AG09309 (cell line): ENCODE measurements at places on chromosomes 2 and 18.

GRCh38 chr2:98828793-98829371, 98.0 kb upstream of the MGAT4A start:
- DNase-seq = no peak

GRCh38 chr2:217746808-217747207, 256.0 kb downstream of the TNS1 start:
- DNase-seq = no peak

- DNase-seq = peak; percentile 77
Observed at GRCh38 chr2:228658998-228659397, 477.5 kb upstream of the SPHKAP start.

- DNase-seq = no peak
Observed at GRCh38 chr2:36572719-36573059, 25.3 kb downstream of the FEZ2 start.

GRCh38 chr2:108384662-108385393, 7.1 kb downstream of the SULT1C4 start:
- DNase-seq = no peak

DNA sequence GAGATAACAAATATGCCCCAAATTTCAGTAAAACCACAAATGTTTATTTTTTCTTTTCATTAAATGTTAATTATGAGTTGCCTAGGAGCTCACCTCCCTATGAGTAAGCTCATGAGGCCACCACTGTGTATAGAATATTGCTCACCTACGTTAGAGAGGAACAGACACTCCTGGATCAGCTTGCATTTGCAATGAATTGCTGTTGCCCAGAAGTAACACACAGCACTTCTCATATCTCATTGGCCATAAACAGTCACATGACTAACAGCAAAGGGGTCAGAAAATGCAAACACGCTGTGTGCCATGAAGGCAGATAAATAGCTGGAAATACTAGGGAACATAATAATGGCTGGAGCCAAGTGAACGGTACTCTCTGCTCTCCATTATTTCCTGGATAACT, 89.0 kb upstream of the GALNT5 start:
- DNase-seq = no peak

DNA sequence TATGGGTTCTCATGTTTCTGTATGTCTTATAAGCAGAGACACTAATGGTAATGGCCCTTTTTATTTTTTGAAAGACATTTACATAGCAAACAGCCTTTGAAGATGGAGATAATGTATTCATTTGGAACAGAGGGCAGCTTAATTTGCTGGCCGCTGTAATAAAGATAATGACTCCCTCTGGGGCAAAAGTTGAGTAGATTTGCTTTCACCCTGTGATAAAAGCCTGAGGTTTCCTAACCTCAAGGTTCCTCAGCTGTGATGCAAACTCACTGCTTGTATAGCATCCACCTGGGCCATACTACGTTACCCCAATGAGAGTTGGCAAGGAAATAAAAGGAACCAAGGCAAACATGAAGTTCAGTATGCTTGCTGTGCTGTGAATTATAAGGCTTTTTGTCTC, 54.8 kb downstream of the TEX51 start:
- DNase-seq = no peak

GRCh38 chr2:190343089-190343535, 277 bp upstream of the INPP1 start:
- no peak for DNase-seq

DNA sequence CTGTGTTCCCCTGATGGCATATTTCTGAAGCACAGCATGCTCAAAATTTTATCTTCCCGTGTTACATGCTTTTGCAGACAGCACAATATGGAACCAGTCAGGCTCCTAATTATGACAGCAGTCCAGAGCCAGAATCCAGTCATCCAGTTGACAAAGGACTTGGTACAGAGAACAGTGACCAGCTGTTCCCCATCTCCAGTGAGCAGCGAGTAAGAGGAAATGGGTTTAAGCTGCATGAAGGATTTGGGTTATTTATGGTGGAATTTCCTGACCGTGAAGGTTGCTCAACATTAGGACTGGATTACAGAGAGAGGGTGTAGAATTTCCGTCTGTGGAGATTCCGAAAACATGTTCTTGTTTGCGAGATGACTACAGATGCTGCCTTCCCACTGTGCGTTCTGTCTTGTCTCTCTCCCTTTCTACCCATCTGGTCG, 24.4 kb downstream of the SGPP2 start:
- no peak for DNase-seq

GRCh38 chr2:142670362-142670761, 207.1 kb upstream of the KYNU start:
- no peak for DNase-seq

DNA sequence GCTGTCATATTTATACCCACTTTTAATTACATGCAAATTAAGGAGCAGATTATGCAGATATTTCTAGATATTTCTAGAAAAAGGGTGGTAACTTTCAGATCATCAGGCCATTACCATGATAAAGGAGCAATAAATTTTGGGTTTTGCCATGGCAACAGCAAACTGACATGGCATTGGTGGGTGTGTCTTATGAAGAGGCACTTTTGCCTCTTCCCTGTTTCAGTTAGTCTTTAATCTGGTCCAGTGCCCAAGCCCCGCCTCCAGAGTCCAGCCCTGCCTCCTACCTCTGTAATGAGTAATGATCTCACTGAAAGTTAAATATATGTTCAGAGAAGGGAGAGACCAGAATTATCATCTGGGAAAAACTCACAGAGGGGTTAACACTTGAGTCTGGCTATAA, 124.8 kb downstream of the SCG2 start:
- DNase-seq = no peak
